ENCODE measurements at places on chromosomes 12 and 14.

- DNase-seq, result no peak
These were observed 192.2 kb upstream of the LMNTD1 start for GRCh38 chr12:25745281-25745680.

DNA sequence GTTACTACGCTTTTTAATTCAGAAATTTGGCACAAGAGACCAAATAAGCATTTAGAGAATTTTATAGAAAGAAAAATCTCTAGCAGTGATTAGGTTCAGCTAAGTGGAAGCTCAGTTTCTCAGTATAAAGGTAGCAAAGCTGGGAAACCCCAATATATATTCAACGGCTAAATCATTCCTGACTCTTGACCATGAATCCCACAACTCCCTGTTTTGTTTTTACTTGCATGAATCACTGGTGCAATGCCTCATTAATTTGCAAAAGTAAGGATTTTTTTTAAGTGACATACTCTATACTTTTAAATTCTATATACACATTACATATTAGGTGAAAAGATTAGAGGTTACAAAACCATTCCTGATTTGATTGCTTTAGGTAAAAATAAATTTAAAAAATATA is 74.3 kb upstream of the PLEKHG7 start:
- no peak for DNase-seq

DNA sequence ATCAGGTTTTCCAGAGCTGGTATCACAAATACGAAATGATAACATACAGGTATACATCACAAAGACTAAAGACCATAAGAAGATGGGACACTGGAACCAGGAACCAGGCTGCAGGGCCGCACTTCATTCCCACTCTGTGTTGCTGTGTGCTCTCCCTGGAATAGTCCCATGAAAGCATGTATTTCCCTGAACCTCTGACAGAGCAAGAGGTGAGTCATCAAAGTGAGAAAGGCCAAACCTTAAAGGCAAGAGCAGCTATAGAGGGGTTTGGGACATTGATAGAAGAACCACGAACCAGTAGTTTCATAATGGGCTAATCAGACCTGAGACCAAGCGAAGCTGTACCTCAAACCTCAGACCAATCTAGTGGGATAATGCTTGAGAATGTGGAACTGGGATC is 283.0 kb upstream of the PRKD1 start:
- DNase-seq, result no peak

DNA sequence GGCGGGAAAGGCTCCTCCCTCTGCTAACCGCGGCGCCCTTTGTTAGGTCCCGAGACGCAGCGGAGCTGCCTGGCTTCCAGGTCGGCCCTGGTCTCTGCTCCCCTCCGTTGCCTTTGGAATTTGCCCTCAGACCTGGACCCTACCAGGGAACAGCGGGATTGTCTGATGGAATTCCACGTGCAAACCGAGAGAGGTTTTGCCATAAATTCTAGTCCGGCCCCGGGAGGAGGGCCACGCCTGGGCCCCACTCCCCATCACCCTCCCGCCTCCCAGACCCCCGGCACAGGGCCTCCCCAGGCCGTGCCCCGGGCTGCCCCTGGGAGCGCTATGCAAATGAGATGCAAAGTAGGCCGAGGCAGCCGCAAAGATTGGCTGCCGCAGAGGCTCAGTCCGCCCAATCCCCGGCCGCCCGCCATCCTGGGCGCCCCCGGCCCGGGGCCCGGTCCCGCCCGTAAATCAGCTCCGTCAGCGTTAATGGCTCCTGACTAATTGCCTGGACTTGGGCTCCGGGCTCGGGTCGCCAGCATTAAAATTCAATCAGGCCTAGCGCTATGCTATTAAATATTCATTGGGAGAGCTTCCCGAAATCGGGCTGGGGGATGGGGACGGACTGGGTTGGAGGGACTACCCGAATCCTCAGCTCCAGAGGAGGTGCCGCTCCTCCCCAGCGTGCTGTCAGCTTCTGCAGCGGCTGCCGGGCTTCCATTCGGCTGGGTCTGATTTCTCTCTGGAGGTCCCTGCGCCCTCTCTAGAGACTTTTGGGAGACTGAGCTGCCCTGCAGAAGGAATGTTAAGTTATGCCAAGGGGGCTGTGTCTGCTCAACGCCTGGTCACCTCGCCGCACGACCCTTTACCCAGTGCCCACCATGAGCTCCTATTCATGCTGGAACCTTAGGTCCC is 15.7 kb upstream of the FIGNL2 start:
- peak; percentile 28 for DNase-seq

DNA sequence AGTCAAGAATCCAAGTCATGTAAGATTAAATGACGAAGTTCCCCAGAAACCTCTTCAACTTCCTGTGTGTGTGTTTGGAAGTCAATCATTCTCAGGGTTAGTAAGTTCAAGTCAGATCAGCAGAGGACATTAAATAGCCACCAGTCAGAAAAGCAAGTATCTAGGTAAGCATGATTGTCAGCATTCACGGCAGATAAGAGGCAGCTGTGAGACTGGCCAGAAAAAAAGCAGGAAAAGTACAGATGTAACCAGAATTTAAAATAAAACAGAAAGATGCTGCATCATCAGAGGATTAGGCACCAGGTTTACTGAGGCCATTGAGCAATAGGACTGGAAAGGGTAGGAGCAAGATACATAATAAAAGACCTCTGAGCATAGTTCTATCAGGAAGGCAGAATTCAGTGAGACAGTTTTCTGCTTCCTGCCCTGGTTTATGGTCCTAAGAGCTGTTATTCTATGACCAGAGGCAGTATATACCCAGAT is 606.9 kb downstream of the FSCB start:
- no peak for DNase-seq

DNA sequence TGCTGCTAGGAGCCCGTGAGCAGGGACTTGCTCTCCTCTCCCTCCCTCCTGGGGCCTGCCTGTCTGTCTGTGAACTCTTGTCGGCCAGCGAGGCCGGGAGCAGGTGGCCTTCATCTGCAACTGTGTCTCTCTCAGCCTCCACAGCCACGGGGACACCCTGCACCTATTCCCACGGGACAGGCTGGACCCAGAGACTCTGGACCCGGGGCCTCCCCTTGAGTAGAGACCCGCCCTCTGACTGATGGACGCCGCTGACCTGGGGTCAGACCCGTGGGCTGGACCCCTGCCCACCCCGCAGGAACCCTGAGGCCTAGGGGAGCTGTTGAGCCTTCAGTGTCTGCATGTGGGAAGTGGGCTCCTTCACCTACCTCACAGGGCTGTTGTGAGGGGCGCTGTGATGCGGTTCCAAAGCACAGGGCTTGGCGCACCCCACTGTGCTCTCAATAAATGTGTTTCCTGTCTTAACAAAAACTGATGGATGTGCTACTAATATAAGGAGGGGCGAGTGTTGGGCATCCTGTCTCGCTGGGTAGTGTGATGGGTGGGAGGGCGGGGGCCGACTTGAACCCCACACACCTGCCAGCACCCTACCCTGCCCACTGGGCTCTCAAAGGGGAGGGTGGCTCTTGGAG is 34.8 kb downstream of the MEG3 start:
- no peak for DNase-seq

DNA sequence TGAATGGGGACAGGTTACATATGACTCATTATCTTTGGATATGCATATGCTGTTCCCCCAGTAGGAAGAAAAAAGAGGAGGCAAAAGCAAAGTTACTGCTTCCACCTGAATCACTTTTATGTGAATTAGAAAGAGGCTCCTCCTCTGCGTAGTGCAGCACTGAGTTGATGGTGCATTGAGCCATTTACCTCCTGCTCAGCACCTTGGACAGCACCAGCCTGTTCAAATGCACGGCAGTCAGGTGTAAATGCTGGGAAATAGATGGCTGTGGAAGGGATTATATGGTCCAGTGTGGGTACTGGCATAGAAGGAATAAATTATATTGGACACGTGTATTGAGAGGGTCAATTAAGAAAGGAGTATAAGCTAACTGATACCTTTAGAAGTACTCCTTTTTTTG is 541.9 kb upstream of the SEL1L start:
- DNase-seq, result no peak

DNA sequence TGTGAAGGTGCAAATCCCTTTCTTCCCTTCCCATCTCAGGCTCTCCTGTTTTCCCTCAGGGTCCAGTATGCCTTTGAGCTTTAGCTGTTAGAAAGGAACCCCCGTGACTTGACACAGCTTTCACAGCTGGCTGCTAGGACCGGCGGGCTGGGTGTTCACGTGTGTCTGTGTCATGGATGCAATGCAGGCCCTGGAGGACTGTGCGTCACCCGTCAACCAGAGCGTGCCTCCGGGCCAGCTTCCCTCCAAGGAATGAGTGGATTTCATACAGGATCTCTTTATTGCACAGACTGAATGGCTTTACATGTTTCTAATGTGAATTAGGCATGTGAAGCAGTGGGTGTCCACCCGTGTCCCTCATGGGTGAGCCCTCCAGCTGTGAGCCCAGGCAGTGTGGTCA is 77.4 kb downstream of the AACS start:
- no peak for DNase-seq
